HCT116 (cell line): ENCODE measurements at places on chromosomes 5 and 9.

DNA sequence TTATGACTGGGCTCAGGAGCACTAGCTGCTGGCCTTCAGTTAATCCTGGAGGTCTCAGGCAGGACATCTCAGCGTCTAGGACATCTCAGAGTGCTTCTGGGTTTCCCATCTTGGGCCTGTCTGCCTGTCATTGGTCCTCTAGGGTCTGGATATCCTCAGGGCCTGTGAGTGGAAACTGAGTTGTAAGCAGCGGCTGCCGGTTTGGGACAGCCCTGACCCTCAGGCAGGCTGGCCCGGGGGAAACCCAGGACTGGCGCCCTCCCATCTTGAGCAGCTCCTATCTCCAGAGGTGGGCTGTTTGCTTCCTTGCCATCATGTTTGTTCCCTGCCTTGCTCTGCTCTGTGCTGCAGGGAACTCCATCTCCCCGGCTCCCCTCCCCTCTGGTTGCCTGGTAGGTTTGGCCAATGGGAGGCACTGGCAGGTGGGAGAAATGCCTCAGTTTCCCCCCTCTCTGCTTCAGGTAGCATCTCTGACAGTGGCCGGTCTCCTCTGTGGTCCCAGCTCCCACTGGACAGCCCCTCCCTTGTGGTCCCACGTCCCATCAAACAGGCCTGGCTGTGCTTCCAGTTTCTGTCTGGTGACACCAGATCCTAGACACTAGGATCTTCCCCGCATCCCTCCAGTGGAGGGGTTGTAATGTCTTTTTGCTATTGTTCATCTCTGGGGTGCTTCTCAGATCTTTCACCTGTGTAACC lies 57.4 kb downstream of the ARHGEF37 start:
- DNase-seq = no peak

DNA sequence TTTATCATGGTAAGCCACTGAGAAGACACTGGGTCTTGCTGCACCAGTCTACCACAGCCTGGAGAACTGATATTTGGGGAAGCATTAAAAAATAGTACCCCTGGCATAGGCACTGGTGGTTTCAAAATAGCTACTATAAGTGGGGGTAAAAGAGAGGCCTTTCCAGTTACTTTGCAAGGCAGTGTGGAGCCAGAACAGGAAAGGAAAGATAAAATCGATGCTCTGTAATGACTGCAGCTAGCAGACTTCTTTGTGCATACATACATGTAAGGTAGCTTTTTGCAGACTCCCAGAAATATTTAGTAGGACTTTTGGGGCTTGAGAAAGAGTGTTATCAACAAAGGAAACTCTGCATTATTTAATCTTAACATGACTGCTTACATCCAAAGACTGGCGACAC lies 31.3 kb upstream of the ALDOB start:
- no peak for DNase-seq

DNA sequence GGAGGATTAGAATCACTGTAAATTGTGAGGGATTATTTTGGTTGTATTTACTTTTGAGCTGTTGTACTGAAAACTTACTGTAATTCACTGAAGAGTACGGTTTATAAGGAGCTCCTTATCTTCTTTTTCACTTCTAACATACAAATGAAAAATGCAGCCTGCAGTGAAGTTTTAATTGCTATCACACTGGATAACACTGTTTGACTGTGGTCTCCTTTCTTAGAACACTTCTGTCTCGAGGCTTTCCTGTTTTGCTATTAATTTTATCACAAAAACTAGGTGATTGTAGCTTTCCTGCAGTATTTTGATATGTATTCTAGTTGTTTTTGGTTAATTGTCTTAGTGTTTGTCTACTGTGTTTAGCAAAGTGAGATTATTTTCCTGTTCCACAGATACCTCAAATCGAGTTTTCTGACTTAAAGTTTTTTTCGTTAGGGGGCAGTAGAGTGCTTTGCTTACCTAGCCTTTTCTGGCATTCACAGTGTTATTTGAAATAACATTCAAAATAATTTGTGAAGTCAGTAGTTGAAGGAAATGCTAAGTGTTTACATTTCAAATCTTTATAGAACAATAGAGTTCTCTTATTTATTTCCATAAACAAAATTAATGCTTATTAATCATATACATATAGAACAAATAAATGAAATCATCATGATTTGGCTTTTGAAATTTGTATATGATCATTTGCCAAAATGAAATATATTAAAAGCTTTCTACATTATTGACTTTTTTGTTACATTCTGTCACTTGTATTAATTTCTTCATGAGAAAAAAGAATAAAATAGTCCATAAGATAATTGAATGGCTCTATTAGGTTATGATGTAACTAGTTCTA lies 52.9 kb downstream of the COMMD10 start:
- peak; percentile 41 for DNase-seq

DNA sequence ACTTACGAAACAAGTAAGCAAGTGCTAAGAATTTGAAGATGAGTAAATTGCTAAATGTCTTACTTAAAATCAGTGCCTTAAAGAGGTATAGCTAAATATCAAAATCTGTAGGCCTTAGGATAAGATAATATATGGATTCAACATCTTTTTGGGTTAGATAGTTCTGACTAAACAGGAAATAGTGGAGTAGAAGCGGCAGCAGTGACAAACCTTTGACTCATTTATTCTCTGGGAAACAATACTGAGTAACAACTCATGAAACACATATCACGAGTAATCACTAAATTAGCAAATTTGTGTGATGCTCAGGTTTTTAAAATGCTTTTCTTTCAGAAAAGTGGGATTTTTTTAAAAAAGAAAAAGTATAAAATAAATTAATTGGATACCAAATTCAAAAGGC lies 762.1 kb upstream of the TYRP1 start:
- no peak for DNase-seq

DNA sequence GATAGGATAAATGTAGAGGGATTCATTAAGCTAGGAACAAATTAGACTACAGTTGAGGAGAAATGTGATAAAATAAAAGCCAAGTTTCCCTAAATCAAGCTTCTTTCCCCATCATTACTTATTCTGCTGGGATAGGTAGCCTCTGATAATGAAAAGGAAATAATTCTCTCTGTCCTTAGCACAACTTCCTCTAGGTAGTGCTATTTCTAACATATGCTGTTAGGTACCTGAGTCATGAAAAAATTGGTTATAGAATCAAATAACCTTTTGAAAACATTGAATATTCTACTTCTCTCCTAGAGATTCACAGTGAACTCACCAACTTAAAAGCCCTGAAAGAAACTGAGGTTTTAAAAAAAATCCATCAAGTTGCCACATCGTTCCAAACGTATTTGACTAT lies 1793.1 kb downstream of the EFNA5 start:
- no peak for DNase-seq

DNA sequence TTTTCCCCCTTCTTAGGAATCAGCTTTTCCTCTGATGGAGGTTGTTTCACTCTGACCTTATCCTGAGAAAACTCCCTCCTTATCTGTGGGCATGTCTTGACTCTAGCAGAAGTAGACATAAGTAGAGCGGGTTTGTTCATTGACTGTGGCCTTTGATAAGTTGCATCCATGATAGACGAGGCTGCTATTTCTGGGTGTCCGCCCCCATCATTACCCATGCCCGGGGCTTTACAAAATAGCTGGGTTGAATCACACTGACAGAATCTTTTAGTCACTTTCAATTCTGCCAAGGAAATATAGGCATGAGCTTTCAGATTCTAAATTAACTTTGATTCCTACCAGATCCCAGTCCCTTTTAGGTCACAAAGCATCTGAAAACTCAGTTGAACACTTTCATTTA lies 223.8 kb downstream of the SEC61B start:
- no peak for DNase-seq

- no peak for DNase-seq
Measured at GRCh38 chr9:91150273-91150997, 211.3 kb downstream of the AUH start.

GRCh38 chr9:129889941-129890717 lies 54.9 kb downstream of the USP20 start:
- no peak for DNase-seq

- peak; percentile 95 for DNase-seq
Measured at GRCh38 chr5:149561848-149562247, 10.6 kb upstream of the CSNK1A1 start.

DNA sequence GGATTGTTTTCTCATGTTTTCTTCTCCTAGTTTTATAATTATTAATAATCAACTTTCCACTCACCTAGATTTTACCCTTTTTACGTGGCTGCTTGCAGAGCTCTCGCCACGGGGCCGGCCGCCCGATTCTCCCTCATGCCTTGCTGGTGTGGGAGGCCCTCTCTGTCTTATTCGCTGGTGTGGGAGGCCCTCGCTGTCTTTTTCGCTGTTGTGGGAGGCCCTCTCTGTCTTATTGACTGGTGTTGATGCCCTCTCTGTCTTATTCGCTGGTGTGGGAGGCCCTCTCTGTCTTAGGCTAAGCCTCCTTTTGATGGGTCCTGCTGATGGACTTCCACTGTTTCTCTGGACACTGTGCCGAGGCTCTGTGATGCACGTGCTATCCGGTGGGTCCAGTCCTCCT lies 161.3 kb upstream of the IRX2 start:
- no peak for DNase-seq

DNA sequence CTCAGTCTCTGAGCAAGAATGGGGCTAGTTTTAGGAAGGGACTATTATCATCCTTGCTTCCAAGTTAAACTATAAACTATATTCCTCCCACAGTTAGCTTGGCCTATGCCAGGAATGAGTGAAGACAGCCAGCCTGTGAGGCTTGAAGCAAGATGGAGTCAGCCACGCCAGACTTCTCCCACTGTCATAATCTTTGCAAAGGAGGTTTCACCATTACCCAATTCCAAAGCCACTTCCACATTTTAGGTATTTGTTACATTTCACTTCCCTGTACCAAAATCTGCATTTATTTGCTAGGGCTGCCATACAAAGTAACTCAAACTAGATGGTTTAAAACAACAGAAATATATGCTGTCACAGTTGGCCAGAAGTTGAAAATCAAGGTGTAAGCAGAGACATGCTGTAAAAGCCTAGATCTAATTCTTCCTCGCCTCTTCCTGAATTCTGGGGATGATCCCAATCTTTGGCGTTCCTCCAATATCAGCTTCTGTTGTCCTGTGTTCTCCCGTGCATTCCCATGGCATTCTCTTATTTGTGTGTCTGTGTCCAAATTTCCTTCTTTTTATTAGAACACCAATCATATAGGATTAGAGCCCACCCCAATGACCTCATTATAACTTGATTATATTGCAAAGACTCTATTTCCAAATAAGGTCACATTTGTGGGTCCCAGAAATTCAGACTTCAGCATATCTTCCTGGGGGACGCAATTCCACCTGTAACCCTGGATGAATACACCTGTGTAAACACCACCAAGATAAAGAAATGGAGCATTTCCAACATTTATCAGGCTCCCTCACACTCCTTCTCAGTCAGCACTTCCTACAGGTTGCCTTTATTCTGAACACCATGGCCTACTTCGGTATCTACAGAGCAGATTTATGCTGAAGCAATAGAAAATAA lies 126.8 kb downstream of the GCNT1 start:
- no peak for DNase-seq

GRCh38 chr5:157518963-157519362 lies 56.6 kb downstream of the ADAM19 start:
- DNase-seq = no peak

DNA sequence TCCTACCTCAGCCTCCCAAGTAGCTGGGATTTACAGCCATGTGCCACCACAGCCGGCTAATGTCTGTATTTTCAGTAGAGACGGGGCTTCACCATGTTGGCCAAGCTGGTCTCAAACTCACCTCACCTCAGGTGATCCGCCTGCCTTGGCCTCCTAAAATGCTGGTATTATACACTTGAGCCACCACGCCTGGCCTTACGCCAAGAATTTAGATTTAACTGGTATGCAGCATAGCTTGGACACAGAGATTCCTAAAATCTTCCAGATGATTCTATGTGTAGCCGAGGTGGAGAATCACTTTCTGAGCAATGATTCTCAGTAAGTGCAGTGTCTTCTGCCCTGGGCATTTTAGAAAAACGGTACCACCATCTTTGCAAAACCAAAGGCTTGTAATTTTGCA lies 74.1 kb downstream of the HABP4 start:
- no peak for DNase-seq

DNA sequence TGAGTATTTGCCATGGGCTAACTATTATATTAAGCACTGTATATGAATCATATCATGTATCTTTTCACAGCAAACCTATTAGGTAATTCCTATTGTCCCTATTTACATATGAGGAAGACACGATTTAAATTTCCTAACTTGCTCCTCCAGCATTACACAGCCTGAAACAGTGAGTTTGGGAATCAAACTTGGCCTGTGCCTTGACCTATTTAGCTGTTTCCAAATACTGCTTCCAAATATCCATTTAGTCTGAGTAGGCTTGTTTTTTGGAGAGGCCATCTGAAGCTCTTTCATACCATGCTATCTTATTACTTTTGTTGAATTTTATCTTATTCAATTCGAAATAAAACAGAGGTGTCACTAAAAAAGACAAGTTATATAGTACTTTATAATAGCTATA lies 447.3 kb upstream of the MPDZ start:
- no peak for DNase-seq

- no peak for DNase-seq
Measured at GRCh38 chr9:93686127-93686879, 109.9 kb downstream of the PHF2 start.

DNA sequence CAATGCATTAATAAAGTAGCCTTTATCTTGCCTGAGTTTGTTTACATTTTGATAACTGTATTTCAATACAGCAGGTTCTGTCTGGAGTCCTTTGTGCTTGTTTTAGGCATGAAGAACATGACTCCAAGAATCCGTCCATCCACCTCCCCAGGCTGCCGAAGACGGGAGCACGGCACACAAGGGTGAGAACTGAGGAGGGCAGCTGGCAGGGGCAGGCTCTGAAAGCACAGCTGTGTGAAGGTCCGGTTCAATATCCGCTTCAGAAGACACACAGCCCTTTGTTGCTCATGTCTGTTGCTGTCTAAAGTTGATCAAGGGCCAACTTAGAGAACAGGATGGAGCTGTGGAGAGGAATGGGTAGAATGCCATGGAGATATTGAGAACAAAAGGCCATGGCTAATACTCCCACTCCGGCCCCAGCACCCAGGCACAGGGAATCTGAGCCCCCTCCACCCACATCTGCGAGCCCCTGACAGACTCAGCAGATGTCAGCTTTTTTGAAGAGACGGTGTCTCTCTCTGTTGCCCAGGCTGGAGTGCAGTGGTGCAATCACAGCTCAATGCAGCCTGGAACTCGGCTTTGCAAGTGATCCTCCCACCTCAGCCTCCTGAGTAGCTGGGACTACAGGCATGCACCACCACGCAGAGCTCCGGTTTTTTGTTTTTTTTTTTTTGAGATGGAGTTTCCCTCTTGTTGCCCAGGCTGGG lies 58.5 kb upstream of the GNE start:
- no peak for DNase-seq

- DNase-seq = no peak
Measured at GRCh38 chr9:70080481-70081119, 37.0 kb downstream of the MAMDC2 start.

DNA sequence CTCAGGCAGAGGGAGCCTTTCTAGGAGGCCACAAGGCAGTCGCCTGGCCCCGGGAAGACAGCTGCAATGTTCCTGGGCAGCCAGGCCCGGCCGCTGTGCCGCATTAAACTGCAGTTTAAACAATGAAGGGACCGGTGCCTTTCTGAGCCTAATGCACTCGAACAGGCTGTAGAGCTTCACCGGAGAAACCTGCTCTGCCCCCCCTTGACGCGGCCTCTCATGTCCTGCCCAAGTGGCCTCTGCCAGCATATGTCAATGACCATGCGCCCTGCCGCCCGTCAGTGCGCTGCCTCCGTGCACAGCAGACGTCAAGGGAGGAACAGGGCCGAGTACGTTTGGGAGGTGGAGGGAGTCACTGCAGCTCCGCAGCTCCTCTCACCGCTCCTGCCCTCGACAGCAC lies 38.4 kb upstream of the BARHL1 start:
- no peak for DNase-seq
